Right forelimb (tissue), 1 donor: ENCODE measurements at places on chromosomes 12 and 14.
A peak's percentile ranks its signal among the peaks of the same experiment; 100 is the strongest.

- peak; percentile 27 for DNase-seq
These were observed 237.3 kb downstream of the CACNA1C start for GRCh38 chr12:2290091-2290490.

DNA sequence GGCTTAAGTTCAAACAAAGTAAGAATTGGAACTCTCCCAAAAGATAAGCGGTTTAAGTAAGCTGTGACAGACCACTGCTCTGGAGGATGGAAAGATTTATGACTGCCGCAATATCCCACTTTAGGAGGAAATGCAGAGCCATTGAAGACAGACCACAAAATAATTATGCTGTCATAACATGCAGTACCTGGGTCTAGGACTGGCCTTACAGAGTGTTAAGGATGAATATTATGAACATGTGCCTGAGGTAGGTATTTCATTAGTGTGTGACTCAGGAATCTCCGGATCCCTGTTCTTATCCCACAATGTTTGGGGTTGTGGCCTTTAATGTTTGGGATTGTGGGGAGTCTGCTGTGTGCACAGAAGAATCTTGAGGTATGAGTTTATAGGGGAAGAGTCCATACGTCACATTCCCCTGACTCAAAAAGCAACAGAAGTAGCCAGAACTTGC lies 114.9 kb downstream of the SAMD4A start:
- DNase-seq, result no peak

DNA sequence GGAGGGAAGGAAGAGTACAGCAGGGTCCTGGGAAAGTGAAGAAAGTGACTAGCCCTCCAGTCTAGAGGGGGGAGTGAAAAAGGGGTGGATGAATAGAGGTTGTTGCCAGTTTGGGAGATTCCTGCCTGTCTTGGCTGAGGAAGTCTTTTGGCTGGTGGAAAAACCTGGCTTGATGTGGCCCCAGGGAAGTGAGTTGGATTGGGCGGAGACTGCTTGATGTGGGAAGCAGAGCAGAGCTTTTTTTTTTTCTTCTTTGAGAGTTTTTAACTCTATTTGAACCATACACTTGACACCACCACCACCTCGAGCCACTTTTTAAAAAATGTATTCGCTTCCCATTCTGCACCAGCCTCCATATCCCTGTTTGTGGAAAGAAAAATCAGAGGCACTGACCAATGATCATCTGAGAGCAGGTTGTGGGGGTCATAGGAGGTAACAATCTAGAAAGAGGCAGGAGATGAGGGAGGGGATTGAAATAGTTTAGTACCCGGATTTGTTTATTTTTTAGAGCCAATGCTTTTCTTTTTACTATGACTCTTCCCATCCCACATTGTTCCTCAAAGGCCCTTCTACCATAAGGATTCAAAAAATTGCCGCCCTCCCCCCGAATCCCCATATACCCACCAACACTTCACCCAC lies 690 bp upstream of the DTX3 start:
- DNase-seq, result peak; percentile 82

DNA sequence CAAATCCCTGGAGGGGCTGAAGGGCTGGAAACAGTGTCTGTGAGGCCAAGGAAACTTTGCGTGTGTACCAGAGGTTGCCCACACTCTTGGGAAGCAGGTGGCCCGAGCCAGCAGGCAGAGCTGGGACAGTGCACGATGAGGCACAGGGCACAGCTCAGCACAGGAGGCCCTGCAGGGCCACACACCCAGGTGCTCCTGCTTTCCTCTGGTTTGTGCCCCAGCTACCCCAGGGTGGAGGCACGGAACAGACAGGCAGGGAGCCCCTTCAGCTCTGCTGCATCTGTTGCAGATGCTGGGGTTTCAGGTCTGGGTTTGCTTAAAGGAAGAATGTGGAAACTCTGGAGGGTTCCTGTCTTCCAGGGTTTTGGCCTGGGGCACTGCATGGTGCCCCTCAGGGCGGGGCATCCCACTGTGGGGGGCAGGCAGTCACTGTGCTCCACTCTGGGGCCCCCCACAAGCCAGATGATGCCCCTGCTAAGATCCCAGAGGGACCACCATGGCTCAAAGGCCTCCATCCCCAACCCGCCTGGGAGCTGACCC lies 8.6 kb downstream of the TMEM179 start:
- no peak for DNase-seq

DNA sequence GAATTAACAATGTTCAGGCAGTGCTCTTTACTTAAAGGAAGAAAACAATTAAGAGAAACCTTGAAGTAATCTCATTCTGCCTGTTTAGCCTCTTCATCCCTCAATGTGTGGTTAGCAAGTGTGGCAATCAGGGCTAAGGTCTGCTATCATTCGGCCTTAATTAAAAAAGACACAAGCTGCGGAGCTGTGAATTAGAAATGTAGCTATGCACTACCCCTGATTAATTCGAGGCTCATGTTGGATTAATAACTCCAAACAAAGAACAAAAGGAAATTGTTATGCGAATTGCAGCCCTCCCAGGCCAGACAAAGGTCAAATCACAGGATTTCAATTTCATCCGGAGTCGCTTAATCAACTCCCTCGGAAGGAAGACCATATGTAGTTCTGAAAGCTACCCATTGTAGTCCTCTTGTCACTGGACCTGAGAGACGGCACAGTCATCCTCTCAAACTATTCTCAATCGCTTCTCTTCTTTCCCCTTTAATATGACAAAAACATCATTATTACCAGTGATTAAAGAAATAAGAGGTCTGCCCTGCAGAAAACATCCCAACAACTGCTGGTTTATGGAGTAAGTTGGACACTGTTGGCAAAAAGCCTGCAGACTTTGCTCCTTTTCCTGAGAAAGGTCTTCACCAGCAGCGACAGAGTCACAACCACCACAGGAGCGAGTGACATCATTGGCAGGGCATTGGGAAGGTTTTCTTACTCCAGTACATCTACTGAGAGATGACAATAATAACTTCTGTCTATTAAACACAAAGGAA lies 71.1 kb upstream of the SOX5 start:
- no peak for DNase-seq

DNA sequence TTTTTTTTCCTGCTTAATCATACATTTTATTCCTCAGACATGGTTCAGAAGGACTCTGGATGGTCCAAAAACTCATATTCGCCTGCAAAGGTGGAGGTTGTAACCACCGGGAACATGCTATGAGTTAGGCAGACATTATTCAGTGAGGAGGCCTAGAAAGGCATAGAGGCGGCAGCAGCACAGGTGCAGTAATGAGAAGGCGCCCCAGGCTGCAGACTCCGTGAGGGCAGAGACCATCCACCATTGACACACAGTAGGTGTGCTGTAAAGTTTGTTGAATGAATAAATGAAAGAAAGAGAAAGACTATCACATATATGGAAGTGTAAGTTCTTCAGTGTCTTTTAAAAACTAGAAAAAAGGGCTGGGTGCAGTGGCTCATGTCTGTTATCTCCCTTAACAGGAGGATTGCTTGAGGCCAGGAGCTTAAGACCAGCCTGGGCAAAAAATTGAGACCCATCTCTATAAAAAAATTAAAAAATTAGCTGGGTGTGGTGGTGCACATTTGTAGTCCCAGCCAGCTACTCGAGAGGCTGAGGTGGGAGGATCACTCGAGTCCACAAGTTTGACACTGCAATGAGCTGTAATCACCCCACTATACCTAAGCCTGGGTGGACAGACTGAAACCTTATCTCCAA lies 34.5 kb upstream of the PTGR2 start:
- no peak for DNase-seq

DNA sequence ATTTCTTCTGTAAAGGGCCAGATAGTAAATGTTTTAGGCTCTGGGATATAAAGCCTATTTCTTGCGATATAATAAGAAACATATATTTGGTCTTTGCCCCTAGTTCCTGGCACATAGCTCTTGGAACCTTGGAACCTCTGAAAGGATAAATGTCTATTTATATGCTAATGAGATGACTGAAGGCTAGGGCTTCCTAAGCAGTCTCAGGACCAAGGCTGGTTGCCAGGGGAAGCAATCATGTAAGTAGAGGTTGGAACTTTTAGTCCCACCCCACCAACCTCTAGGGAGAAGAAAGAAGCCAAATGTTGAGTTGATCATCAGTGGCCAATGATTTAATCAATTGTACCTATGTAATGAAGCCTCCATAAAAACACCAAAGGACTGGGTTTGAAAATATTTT lies 26.6 kb upstream of the NFYB start:
- DNase-seq, result no peak

GRCh38 chr14:24353559-24354481 lies 14.0 kb upstream of the RIPK3 start:
- no peak for DNase-seq
